Common myeloid progenitor, CD34-positive (primary cell): ENCODE measurements at places on chromosomes 2 and 18.
A peak's percentile ranks its signal among the peaks of the same experiment; 100 is the strongest.

- no peak for DNase-seq
Observed at GRCh38 chr2:27485496-27485895, 4.0 kb downstream of the IFT172 start.

- peak; percentile 90 for DNase-seq
Observed at GRCh38 chr2:120231974-120232635, 8.9 kb upstream of the TMEM185B start.

DNA sequence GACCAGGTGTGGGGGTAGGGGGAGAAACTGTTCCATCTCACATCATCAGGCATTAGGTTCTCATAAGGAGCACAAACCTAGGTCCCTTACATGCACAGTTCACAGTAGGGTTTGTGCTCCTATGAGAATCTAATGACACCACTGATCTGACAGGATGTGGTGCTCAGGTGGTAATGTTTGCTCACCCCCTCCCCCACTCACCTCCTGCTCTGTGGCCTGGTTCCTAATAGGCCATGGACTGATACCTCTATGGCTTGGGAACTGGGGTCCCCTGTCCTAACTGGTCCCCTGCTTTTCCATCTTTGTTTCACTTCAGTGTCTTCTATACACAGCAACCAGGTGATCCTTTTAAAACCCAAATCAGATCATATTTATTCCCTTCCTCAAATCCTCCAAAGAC, 267.8 kb downstream of the TNS1 start:
- DNase-seq, result no peak

GRCh38 chr2:1907291-1907690, 163.0 kb upstream of the PXDN start:
- DNase-seq, result no peak

GRCh38 chr2:31378389-31378788, 36.2 kb downstream of the XDH start:
- DNase-seq, result no peak

DNA sequence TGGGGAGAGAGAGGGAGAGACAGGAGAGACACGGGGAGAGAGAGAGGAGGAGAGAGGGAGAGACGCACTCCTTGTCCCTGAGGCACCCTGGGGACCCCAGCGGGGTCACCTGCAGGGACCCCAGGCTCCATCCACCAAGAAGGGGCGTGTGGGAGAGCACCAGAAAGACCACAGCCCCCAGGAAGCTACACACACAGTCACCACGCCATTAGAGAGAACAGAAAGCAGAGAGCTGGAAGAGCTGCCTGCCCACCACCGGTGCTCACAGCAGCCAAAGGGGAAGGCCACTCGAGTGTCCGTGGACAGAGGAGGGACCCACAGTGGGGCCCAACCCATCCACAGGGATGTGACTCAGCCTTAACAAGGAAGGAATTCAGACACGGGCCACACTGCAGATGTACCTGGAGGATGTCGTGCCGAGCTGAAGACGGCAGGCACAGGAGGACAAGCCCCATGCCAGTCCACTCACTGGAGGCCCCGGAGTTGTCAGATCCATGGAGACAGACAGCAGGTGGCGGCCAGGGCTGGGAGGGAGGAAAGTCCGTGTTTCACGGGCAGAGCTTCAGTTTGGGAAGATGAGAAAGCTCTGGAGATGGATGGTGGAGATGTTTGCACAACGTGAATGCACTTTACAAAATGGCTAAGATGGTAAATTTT, 11.5 kb upstream of the NFATC1 start:
- DNase-seq, result no peak

GRCh38 chr2:215982465-215982875, 30.9 kb downstream of the MREG start:
- no peak for DNase-seq

GRCh38 chr2:216044883-216045486, 31.6 kb upstream of the MREG start:
- no peak for DNase-seq

DNA sequence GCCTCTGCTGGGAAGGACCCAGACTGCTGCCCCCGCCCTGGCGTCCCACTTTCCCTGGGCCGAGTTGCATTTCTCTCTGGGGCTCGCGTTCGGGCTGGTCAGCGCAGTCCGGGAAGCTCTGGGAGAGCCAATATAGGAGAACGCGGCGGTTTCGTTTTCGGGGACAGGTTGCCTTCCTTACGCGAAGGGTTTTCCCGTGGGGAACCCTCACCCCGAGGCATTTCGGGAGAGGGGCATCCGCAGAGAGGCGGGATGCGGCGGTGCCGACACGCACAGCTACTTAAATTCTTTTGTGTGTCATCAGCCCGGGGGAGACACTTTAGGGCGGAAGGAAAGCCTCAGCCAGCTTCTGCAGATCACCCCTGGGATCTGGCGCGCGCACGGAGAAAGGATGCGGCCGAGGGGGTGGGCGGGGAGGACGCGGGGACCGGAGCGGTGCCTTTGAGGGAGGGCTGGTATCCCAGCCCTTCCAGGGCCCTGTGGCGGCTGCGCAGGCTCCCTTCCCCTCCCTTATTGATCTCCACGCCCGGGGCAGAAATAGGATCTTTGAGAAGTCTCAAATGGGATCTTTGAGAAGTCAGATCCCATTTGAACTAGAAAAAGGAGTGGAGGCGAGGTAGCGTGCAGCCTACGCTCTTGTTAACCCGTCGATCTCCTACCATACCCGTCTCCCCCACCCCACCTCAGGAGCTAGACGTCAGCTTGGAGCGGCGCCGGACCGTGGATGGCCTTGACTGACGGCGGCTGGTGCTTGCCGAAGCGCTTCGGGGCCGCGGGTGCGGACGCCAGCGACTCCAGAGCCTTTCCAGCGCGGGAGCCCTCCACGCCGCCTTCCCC, 1.2 kb downstream of the GATA6 start:
- peak; percentile 58 for DNase-seq

GRCh38 chr2:2484301-2484700, 153.2 kb upstream of the MYT1L start:
- no peak for DNase-seq

DNA sequence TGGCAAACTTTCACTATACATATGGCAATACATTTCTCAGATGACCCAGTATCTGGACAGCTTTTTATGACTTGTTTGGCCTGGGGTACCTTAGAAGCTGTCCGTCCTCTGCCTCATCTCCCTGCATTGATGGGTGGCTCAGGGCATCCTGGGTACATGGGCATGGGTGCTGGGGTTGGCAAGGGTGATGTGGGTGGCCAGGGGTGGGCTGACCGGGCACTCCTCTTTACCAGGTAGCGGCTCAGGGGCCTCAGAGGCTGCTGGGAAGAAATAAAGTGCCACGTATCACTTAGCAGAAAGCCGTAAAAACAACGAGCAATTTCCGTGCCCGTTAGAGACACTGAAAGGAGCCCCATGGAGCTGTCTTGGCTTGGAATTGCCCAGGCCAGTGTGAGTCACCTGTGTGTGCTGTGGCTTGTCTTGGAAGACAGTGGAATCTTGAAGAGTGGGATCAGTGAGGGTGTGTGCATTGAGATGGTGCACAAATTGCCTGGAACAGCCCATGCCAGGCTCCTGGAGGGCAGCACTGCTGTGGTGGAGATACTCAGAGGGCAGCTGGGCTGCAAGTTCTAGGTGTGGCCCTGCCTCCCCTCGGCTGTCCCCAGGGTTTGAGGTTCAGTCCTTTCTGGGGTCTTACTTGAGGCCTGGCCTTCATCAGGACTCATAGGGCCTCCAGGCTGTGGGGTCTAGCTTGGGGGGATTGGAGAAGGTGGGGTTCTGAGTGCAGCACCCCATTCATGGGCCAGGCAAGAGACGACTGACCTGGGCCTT, 88.8 kb downstream of the FHOD3 start:
- DNase-seq, result no peak

DNA sequence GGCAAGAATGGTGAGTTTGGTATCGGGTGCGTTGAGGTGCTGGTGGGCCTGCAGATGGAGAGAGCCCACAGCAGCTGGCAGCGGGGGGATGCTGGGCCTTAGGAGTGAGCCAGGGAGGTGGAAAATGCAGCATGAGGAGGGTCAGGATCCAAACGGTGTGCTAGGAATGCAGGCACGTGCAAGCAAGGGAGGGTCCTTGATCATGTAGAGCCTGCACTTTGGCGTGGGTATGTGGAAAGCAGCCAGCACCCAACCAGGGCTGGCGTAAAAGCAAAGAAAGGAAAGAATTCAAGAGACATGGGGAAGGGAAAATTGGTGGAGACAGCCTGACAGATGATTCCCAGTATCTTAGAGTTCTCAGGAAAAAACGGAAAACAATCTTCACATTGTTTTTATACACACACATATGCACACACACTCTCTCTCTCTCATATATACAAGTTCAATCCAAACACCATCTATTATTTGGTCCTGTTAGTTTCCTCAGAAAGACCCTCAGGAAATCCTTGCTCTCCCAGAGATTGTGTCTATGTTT, 46.3 kb downstream of the LTBP1 start:
- DNase-seq, result no peak

DNA sequence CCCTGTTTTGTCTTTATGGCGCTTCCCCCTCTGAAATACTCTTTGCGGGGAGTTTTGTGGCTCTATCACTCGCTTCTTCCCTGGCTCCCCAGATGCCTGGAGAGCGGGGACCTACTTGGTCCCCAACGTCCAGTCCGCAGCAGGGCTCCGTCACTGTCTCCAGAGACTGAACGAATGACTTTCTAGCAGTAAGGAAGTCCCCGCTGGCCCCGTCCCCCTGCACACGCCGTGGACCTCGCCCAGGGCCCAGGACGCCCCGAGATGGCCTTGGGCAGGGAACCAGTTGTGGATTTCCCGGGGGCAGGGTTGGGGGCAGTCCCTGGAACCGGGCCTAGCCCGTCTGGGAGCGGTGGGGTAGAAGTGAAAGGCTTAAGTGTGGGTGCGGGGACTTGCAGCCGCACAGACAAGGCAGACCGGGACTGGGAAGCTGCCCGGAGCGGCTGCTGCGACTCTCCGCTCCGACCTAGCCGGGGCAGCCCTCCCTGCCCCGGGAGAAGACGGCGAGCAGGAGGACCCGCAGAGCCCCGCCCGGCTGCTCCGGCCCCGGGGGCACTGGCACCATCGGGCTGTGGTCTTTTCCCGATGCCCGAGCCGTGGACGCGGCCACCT, 821 bp upstream of the EPHA4 start:
- peak; percentile 55 for DNase-seq

DNA sequence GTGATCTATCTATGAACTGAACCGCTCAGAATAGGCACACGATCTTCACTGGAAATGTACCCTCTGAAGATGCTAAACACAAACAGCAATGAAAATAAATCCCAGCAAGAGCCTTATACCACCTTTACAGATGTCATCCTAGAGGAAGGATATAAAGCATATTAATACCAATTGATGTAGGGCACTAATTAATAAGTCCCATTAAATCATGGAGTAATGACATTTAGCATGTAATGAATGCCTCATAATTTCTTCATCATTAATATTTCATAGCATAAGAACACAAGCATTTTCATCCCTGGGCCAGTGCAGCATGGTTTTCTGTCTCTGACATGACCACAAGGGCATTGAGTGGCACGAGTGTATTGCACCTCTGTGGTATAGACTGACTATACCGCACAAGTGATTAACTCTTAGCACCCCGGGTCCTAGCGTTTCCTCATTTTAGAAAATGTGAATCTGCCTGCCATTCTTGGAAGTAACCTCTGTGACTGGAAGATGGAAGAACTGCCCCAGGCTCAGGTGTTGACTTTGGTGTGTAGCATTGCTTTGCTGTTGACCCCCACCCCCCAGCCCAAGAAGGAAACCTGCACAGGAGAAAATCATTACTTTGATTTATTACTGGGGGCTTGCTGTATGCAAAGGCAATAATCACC, 1.4 kb upstream of the TMEM178A start:
- no peak for DNase-seq

DNA sequence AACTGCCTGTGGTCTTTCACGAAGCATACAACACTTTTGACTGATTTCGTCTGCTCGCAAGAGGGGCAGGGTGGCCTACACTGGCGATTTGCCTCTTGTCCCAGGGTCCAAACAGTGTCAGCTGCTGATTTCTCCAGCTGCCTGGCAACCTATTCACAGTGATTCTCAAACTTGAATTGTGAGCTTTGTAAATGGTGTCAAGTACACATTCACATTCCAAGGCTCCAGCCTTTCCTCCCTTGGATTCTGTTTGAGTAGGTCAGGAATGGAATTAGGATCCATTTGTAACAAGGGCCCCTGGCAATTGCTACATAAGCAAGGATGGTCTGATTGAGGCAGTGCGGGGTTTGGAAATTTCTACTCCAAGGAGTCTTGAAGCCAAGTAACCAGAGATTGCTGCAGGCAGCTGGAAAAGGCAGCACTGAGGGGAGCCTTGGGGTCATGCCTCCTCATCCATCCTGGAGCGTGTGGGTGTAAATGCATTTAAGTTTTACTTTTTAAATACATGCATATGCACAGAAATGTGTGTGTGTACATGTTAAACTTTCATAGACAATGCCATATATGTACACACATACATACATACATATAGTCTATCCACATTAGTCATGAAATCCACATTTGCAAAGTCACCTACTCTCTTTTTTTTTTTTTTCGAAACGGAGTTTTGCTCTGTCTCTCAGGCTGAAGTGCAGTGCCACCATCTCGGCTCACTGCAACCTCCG, 86.8 kb upstream of the UXS1 start:
- no peak for DNase-seq

DNA sequence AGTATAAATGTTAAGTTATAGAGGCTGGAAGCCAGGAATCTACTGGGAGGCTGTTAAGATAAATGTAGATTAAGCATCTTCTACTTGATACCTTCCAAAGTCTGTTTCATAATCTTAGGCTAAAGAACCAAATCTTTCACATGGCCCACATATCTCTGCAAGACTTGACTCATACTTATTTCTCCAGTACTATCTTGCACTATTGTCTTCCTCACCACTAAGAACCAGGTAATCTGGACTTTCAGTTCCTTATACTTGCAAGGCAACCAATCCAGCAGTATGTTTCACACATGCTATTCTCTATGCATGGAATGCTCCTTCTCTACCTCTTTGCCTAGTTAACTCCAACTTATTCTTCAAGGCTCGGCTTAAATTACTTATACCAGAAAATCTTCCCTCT, 62.2 kb downstream of the RBMS1 start:
- DNase-seq, result no peak

GRCh38 chr2:240157147-240157470, 16.7 kb upstream of the OTOS start:
- DNase-seq, result no peak

- DNase-seq, result no peak
Observed at GRCh38 chr2:30756971-30757370, 50.3 kb downstream of the CAPN13 start.

DNA sequence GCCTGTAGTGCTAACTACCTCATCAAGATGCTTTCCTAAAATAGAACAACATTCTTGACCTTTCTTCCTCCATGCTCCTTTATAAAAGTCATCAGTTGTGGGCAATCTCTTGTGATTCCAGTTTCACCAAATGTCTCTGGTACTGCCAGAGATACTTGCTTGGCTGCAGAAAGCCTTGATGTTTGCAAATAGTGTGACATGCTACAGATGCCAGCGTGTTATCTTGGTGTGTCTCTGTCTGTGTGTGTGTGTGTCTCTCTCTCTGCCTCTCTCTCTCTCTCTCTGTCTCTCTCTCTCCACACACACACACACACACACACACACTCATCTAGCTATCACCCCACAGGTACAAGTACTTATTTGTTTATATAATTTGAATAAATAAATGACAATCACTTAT, 146.9 kb downstream of the CCDC102B start:
- no peak for DNase-seq
